ENCODE measurements at places on chromosomes 12 and 14.

GRCh38 chr14:104678346-104678745, 11.1 kb upstream of the INF2 start:
- no peak for ATAC-seq

GRCh38 chr12:12244341-12244740, 22.5 kb downstream of the LRP6 start:
- no peak for ATAC-seq

DNA sequence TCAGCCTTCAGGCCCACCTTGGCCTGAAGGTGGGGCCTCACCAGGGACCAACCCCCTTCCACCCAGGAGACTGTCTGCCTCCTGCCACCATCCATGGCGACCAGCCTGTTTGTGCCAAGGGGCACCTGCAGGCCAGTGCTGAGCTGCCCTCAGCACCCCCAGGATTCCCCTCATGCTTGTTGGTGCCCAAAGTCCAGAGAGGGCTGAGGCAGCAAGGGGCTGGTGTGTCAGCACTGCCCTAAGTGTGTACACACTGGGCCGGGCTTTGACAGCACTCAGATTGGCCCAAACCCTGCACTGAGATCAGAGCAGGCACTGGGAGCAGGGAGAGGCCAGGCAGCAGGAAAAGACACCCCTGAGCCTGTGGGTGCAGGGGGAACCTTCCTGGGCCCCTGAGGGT, 18.6 kb downstream of the SYNJ2BP start:
- ATAC-seq: no peak

GRCh38 chr12:116635487-116635886, 76.3 kb downstream of the MAP1LC3B2 start:
- ATAC-seq: no peak

DNA sequence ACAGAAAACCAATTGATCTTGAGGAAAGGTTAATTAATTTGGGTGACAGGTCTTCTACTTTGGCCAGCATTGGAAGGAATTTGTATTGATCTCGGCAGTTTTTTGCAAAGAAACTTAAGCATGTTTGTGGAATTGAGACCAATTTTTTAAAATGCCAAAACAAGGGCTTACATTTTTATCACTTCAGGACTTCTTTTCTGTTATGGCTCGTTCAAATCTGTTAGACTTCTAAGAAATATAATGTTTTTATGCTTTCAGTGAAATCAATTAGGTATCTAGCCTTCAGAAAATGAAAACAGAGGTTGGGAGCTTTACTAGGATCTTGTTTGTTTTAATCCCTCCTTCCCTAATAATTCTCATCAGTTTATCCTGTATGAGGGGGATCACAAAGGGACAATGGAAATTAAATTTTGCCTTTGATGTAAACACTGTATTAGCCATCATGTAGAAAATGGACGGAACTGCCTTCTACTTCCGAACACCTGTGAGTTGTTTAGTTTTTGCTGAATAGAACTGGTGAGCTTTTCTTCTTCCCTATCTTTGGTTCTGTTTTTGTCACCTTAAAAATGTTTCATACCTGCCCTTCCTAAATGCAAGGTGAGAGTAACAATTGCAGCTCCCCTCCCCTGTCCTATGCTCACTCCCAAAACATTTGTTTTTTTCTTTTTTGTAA, 7.8 kb downstream of the FOXA1 start:
- ATAC-seq: no peak

GRCh38 chr12:115351514-115352077, 667.6 kb upstream of the TBX3 start:
- ATAC-seq: no peak

- ATAC-seq: no peak
These were observed 3.2 kb upstream of the MEG3 start for GRCh38 chr14:100822532-100823296.

DNA sequence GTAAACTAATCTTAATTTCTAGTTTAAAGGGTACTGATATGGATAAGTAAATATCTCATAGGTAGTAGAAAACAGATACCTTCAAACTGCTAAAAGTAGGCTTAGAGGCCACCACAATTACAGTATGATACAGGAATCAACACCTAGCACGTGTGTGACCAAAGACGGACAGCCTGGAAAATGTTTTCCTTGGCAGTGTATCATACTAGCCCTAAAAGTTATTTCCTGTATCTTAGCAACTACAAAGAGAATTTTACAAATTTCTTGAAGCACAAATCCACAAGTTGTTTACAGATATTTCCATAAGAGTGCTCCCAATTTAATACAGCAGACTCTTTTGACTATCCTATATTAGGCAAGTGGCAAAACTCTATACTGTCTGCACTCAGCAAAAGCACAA, 106.0 kb downstream of the ITPR2 start:
- ATAC-seq: no peak

Data from SK-N-SH treated with all-trans-retinoic acid at 6 μM for 48 hours (cell line).